LHCN-M2 (cell line): ENCODE measurements at places on chromosomes 12 and 14.
A peak's percentile ranks its signal among the peaks of the same experiment; 100 is the strongest.

GRCh38 chr12:80702889-80703805 is 4.3 kb upstream of the MYF6 start:
- DNase-seq, result peak; percentile 98

GRCh38 chr14:95835121-95835730 is 41.4 kb upstream of the TUNAR start:
- no peak for DNase-seq

DNA sequence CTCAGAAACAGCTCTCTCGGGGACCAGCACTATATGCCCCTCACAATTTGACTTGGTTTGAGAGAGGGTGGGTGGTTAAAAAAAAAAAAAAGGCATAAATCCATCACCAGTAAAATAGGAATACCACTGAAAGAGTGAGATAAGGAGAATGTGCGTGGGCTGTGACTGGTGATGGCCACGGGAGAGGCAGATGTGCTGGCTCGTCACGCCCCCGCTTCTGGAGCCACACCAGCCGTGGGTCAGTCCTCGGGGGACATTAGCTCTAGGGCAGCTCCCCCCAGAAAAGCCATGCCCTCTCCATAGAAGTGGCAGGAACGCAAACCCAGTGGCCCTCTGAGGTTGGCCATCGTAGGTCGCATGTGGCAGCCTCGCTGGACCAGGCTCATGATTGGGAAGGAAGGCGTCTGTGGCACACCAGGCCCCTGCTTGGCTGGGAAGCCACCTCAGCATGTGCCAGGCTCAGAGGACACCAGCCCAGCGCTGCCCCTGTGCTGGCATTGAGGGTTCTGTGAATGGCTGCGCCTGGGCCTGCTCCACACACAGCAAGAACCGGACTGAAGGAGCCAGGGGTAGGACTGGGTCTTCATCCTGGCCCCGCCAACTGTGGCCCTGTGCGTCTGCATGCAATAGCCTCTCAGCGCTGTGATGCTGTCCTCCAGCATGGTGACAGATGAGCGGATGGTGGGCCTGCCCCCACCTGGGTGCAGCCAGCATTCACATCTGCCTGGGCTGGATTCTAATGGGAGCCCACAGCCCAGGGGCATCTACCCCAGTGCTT is 110.5 kb downstream of the PIWIL1 start:
- no peak for DNase-seq

DNA sequence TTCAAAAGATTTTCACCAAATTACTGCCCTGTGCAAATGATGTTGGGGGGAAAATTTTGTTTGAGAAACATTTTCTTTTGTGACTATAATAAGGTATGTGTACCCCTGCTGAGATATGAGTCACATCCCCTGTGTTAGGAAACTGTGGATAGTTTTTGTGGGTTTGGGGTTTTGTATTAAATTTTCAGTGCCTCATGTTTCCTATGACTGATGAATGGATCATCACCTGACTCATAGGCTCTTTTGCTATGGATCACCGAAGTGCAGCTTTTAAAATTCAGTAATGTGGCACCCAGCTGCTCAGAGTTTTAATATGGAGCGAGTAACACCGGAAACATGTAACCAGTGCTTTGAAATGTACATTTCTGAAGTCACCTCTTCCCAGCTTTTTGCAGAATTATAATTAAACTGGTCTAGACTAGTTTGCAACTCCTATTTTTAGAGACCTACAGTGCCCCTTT is 167.4 kb upstream of the HMGA2 start:
- DNase-seq, result peak; percentile 100

- DNase-seq, result no peak
Observed at GRCh38 chr14:104887623-104888488, 22.8 kb downstream of the CEP170B start.

DNA sequence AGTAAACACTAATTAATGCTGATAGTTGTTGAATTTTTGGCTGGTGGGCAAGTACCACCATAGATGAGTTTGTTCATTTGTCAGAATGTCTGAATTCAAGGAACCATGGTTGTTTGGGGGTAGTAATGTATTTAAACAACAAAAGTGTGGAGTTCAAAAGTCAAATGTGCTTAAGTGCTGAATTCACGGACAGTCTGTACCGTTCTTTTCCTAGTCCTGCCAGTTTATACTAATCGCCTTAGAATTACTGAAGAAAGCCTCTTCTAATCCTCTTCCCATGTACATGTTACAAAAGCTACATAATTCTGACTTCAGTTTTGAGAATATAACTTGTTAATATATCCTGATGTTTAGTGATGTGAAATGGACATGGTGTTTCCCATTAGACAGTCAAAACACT is 2.7 kb downstream of the NAA25 start:
- no peak for DNase-seq

DNA sequence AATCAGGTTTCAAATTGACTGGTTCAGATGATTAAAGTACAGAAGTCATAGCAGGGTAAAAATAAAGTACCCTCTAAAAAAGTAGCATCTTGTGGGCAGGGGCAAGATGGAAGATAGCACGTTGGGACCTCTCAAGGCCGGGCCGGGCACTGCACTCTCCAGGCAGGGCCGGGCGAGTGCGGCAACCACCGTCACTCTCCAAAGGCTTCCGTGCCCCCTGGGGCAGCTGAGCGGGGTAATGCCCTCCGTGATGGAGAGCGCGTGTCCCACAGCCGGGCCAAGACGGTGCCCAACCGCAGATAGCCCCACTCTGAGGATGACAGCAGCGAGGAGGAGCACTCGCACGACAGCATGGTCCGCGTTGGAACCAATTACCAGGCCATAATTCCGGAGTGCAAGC is 8.6 kb upstream of the PLXNC1 start:
- no peak for DNase-seq

- DNase-seq, result peak; percentile 75
Observed at GRCh38 chr14:85529803-85530574, at the start of gene FLRT2. FLRT2 (plus strand) TSS chr14:85530144; CDS start chr14:85621515, 91,371 bp downstream.

GRCh38 chr14:41000350-41000749 is 606.3 kb upstream of the LRFN5 start:
- DNase-seq, result no peak

- DNase-seq, result no peak
Observed at GRCh38 chr12:121953695-121954094, 35.3 kb downstream of the CFAP251 start.

- DNase-seq, result peak; percentile 15
Observed at GRCh38 chr12:125249066-125249824, 184.0 kb downstream of the AACS start.

- DNase-seq, result no peak
Observed at GRCh38 chr12:121849665-121850064, 9.0 kb downstream of the HPD start.

GRCh38 chr12:15769586-15769985 is 19.6 kb downstream of the EPS8 start:
- no peak for DNase-seq

GRCh38 chr12:120972870-120973543 is 5.3 kb upstream of the HNF1A start:
- no peak for DNase-seq
